ENCODE measurements at places on chromosomes 3 and 15. TPM values are rescaled to one million over a fixed set of nuclear protein-coding genes. Genes with fewer than 3 reads are reported as not detected.

DNA sequence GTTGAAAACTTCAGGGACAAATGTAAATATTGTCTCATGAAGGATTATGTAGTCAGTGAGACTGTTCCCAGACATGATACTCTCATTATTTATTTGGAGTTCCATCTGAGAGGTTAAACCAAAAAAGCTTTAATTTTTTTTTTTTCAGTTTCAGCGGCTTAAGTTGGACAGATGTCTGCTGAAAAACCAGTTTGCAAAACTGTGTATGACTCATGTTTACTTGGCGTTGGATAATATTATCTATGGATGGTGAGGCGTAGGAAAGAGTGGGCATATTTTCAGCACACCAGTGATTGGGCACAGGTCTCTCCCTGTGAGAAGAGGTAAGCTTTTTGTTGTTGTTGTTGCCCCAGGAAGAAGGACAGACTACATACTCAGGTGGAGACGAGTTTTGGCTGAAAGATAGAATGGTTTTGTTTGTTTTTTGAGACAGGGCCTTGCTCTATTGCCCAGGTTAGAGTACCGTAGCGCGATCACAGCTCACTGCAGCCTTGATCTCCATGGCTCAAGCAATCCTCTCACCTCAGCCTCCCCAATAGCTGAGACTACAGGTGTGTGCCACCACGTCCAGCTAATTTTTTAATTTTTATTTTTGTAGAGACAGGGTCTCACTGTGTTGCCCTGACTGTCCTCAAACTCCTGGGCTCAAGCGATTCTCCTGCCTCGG, 16.4 kb upstream of the ANXA2 start:
- H3K36me3 ChIP-seq: 0 out of 2 replicates have a peak, but pooled peaks cover 5% of the 10 kb centered on the region
- peaks cover 2% of the 10 kb centered on the region for H3K27me3 ChIP-seq
- H3K4me1 ChIP-seq: peaks cover 22% of the 10 kb centered on the region
- peak overlapping the region; percentile 49 for H3K27ac ChIP-seq
- 0 out of 2 replicates have a peak overlapping the region, but pooled peaks have one; percentile 11 for H3K4me3 ChIP-seq
- DNase-seq: peak; percentile 26

DNA sequence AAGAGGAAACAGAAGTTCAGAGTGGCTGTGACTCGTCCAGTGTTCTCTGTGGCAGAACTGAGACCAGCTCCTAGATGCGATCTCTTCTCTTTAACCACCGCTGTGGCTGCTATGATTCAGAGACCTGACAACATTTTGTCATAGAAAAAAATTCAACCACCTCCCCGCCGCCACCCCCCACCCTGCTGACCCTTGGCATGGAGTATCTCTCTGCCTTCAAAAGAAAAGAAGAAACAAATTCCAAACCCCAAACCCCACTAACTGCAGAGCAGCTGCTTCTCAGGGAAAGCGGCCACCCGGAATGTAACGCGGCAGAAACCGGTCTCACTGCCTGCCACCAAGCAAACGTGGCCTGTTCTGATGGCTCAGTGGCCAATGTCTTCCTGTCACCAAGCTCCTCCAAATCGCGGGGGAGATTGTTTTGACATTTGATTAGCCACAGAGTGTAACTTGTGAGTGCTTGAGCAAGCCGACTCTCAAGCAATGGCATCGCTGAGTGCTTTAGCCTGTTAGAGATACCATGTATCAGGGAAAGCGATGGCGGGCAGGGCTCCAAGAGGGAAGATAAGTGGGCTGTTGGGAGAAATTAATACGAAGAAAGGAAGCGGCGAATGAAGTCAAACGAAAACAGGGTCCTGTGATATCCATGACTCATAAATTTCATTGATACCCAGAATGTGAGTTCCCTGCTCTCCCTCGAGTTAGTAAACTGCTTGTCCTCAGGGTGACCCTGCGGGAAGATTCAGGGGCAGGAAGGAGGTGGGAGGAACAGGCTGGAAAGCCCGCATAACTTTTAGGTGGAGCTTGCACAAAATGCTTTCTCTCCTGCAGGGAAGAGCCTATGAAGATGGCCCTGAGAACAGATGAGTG, 44.8 kb upstream of the TLE3 start:
- no peak overlapping the region for H3K27ac ChIP-seq
- H3K27me3 ChIP-seq: peaks cover 53% of the 10 kb centered on the region
- no peak overlapping the region for H3K4me3 ChIP-seq
- no peaks in the 10 kb centered on the region for H3K36me3 ChIP-seq

- no peak for DNase-seq
- no peaks in the 10 kb centered on the region for H3K36me3 ChIP-seq
- H3K27me3 ChIP-seq: peaks cover 2% of the 10 kb centered on the region
- no peak overlapping the region for H3K27ac ChIP-seq
- H3K4me3 ChIP-seq: no peak overlapping the region
- H3K4me1 ChIP-seq: no peaks in the 10 kb centered on the region
These were observed 657.1 kb downstream of the GRM7 start for GRCh38 chr3:7518026-7518425.

CPB1 gene
- total RNA-seq: not detected

DNA sequence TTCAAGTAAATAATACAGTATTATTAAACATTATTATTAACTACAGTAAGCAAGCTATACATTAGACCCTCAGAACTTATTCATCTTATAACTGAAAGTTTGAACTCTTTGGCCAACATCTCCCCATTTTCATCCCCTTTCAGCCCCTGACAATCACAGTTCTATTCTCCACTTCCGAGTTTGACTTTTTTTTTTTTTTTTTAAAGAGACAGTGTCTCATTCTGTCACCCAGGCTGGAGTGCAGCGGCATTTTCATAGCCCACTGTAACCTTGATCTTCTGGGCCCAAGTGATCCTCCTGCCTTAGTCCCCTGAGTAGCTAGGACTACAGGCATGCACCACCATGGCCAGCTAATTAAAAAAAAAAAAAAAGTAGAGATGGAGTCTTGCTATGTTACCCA, 41.3 kb upstream of the LRIG1 start:
- no peak overlapping the region for H3K4me3 ChIP-seq

DNA sequence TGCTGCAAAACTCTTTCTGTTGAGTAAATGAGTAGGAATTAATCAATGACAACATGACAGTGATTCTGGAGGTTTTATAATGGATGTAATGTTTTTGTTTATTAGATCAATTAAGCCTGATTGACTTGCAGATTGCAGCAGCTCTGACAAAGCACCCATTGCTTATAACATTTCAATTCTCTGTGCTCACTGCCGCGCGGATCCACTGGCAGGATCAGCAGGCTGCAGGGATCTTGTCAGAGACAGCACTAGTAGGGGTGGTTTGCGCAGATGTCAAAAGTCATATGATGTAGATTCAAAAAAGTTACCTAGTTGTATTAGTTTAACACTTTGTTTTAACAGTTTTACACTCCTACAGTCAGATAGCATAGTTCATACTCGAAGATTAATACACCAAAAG, 93.4 kb downstream of the MBNL1 start:
- H3K27ac ChIP-seq: no peak overlapping the region
- no peak for DNase-seq
- H3K4me3 ChIP-seq: no peak overlapping the region

GOLGA8M gene
- total RNA-seq: 0.48 TPM

BTBD1 gene
- total RNA-seq: 62.2 TPM

Measured in HFFc6 (cell line).